ENCODE measurements at places on chromosomes 2 and 18.

- DNase-seq: no peak
Observed at GRCh38 chr2:174035117-174035635, 70.0 kb upstream of the SP3 start.

GRCh38 chr18:809985-810642 lies 1.9 kb downstream of the YES1 start:
- no peak for DNase-seq

DNA sequence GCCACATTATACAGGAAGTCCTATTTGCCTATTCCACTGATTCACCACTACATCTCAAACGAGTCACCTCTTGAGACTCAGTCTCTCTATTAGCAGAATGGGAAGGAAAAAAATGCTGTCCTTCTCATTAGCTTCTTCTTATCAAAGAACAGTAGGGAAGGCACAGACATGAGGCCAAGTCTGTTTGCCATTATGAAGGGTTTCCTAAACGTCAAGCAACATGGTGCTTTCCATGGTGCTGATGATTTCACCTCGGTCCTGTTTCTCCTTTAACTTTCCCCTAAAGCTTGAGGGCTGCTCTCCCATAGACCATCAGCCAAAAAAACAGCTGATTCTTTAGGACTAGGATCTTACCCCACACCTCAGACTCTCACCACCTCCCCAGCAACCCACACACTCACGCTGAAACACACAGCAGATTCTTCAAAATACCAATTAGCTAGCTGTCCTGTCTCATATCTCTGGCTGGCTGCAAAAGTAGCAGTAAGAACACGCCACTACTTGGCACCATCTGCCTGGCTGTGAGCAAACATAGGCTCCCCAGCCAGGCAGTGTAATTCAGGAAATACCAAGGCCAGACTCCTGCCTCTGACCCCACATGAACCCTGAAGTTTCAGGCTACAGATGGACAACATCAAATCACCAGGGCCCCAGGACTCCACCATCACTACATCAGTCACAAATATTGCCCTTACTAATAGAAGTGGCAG lies 30.5 kb downstream of the GALNT14 start:
- no peak for DNase-seq

DNA sequence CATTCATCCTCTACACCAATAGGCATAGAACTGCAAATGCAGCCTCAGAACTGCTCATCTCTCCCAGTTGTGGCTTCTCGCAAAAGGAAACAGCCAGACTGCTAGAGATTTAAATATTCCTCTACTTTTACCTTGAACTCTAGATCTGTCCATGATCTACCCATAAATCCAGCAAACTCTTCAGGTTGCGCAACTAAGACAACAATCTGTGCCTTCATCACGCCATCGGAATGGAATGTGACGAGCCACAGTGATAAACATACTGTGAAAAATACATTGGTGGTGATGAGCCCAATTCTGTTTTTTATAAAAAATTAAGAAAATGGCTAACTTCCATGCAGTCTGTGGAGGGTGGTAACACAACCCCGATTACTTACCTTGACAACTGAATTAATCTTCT lies 626.7 kb downstream of the LRRTM4 start:
- no peak for DNase-seq

DNA sequence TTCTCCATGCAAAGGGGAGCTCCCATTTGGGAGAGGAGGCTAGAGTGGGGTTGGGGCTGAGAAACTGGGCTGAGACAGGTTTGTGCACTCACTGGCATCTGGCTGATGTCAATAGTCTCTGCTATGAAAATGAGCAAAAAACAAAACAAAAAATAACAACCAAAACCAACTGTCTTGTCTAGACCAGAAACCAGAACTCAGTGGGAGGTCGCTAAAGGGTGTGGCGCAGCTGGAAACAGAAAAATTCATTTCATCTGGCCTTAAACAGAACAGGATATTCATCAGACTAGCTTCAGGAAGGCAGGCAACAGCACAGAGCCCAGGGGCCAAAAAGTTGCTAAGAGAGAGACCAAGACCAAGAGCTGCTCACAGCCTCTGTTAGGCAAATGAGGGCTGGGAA lies 126.1 kb downstream of the THNSL2 start:
- DNase-seq: no peak

DNA sequence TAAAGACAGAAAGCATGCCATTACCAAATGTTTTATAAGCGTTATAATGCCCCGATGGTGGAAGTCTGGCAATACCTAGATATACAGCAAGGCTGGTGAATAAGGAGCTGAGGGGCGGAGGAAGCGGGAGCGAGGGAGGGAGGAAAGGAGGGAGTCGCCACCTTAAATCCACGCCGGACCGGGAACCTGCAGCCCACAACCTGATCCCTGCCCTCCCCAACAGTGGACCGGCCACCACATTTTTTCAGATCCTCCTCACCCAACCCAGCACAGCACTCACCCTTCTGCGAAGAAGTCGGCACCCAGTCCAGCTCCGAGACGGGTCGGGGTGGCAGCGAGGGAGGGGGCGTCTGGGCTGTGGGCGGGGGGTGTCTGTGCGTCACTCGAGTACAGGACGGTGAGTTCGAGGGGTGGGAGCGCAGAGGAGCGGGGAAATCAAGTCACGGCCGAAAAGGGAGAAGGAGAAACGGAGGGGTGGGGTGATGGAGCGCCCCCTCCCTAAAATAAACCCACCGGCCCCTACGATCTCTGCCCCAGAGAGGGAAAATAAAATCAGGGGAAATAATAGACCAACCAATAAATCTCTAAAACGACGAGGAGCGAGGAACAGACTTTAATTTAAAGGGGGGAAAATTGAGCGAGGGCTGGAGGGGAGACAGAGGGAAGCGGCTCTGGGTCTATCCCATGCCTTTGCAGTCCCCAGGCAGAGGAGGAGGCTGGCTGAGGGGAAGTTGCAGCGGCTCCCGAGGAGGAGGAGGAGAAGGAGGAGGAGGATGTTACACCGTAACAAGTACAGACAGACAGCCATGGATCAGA lies 96.5 kb upstream of the SERTAD2 start:
- DNase-seq: no peak

DNA sequence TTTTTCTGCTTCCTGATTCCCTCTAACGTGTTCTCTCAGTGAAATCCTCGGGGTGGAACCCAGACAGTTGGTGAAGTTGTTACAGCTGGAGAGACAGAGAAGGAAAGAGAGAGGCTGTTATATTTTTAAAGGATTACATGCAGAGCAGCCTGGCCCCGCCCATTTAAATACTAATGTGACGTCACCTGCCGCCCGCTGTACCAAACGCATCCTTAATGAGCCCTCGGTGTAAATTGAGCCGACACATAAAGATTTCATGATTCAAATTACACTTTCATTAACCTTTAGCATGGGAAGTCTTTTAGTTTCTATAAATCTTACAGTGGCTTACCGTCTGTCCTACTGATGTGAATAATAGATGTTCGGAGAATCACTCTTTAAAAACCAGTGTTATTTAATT lies 164.0 kb upstream of the SIX3 start:
- DNase-seq: peak; percentile 33

GRCh38 chr2:8652774-8653426 lies 29.0 kb upstream of the ID2 start:
- DNase-seq: no peak

GRCh38 chr2:60570251-60570650 lies 16.8 kb upstream of the BCL11A start:
- peak; percentile 64 for DNase-seq

- no peak for DNase-seq
Observed at GRCh38 chr2:74728842-74729241, 74.8 kb downstream of the SEMA4F start.

- peak; percentile 31 for DNase-seq
Observed at GRCh38 chr18:3715231-3716080, 265.5 kb downstream of the TGIF1 start.

DNA sequence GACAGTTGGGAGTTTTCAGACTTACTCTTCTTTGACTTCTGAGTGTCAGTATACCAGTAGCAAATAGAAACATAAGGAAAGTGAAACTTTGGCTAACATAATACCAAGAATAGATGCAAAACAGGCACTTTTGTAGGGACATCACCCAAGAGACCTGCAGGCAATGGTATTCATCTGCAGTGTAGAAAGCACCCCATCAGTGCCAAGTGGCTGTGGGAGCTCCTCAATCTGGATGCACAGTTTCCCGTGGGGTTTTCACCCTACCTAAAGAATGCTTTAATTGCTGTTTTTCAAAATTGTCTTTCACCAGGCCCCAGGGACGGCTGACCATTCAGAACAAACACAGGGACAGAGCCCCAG lies 96.6 kb upstream of the GPR45 start:
- no peak for DNase-seq

DNA sequence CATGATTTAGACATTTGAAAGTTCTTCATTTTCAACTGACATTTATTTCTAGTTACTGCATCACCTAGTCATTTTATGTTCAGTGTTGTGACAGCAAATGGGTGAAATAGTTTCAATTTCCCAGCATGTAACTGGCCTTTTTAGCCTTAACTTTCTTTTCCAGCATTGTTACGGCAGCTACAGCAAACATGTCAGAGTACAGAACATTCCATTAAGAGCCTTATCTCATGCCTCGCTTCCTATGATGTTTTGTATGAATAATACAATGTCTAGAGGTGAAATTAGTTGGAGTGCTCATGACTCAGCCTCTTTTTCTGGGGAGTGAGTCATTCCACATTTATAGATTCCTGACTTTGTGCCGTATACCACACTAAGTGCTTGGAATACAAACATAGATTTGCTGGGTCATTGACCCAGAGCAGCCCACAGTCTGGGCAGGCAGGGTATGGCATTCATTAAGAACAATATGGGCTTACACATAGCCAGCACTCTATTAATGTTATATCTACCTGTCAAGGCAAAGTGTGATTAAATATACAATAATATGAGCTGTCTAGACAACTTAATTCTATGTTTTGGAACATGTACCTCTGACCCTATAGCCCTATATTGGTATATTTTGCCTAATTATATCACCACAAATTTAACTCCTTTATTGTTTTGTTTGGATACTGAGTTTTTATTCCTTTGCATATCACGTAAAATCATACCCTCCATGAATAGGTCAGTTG lies 72.2 kb downstream of the MAP2 start:
- peak; percentile 83 for DNase-seq

DNA sequence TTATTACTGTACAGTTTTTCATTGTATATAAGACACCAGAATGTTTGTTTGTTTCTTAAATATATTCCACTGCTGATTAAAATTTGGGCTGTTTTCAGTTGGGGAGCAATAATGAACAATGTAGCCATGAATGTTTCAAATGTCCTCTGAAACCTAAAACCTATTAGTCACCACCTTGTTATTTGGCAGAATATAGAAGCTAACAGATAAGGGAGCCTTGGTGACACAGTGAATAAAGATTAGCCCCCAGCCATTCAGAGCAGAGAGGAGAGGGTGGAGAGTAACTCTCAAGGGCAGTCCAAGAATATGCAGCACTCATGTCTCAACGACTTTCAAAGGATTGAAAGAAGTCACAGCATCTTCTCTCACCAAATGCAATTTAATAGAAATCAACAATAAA lies 43.1 kb upstream of the ATP8B1 start:
- no peak for DNase-seq

DNA sequence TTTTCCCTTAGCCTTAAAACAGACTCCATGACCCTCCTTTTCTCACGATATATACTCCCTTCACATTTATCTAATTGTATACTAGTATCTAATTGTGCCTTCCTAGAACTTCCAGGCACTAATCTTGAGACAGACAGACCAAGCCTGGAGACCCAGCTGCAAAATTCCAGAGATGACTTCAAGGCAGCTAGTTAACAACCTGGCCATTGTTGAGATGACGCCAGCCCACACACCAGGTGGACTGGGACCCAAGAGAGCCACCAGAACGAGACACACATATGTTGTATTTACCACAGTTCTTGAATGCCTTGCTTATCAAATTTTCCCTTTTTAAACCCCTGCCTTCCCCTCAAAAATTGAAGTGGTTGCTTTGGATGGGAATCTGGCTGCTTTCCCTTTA lies 48.9 kb upstream of the SELENOI start:
- no peak for DNase-seq

GRCh38 chr2:23649819-23650218 lies 264.8 kb downstream of the KLHL29 start:
- DNase-seq: no peak

DNA sequence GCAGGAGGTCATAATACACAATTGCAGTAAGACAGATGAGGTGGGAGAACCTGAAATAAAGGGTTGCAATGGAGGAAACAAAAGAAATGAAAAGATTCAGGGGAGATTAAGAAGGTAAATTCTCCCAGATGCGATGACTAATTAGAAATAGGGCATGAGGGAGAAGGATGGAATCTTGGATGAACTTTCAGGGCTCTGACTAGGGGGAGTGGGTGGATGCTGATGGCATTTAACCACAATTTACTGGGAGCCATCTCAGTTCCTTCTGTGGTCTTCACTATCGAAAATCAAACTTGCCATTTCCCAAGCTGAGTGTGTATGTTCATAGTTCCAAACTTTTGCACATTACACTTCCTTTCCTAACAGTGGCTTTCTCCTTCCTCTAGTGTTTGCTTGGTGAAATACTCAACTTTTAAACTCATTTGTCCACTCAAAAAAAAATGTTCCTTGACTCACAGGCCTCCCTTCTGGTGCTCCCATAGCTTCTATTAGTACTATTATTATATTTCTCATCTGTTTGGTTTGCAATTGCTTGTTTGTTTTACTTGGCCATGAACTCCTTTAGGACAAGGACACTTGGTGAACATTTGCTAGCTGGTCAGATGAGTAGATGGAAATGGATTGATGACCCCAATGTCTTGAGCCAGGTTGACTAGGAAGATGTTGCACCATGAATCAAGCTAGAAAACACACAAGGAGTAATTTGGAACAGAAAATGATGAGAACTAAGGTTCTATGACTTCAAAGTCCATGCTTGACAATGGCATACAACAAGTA lies 178.5 kb downstream of the DIS3L2 start:
- DNase-seq: no peak

- no peak for DNase-seq
Observed at GRCh38 chr2:132776287-132776686, 106.3 kb upstream of the LYPD1 start.

GRCh38 chr2:120802867-120803484 lies 67.3 kb downstream of the GLI2 start:
- no peak for DNase-seq

All from suppressor macrophage treated with lipopolysaccharide for 1 hour (primary cell).